ENCODE measurements at places on chromosomes 6 and 20.
A peak's percentile ranks its signal among the peaks of the same experiment; 100 is the strongest.

GRCh38 chr20:45958593-45958992 lies 13.4 kb downstream of the ZNF335 start:
- no peak for DNase-seq

DNA sequence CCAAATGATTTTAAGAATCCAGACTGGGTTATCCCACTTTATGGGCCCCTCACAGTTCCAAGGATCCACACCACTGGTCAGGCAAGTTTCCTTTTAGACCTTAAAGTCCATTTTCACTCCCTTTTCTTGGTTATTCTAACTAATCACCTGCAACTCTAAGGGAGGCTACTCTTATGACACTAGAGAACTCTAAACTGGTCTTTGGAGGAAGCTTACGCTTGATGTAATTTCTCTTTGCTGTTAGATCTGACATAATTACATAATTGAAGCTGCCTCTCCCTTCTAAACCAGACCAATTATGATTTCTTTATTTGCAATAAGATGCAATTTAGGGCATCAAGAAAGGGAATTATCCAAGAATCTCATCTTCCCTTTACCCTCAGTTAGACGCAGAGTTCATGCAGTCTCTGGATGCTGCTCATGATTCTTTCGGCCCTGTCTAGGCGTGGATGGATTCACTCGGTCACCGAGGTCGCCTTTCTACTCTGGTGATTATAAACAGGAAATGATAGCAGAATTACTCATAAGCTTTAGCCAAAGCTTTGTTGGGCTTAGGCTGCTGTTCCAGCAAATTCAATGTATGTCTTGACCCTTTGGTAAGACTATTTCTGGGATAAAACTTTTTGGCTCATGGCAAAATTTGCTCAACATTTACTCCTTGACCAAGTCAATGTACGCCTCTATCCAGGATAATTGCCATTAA lies 166.4 kb upstream of the PRND start:
- DNase-seq, result peak; percentile 68

- DNase-seq, result peak; percentile 71
These were observed 3.4 kb upstream of the DACT2 start for GRCh38 chr6:168322966-168323365.

DNA sequence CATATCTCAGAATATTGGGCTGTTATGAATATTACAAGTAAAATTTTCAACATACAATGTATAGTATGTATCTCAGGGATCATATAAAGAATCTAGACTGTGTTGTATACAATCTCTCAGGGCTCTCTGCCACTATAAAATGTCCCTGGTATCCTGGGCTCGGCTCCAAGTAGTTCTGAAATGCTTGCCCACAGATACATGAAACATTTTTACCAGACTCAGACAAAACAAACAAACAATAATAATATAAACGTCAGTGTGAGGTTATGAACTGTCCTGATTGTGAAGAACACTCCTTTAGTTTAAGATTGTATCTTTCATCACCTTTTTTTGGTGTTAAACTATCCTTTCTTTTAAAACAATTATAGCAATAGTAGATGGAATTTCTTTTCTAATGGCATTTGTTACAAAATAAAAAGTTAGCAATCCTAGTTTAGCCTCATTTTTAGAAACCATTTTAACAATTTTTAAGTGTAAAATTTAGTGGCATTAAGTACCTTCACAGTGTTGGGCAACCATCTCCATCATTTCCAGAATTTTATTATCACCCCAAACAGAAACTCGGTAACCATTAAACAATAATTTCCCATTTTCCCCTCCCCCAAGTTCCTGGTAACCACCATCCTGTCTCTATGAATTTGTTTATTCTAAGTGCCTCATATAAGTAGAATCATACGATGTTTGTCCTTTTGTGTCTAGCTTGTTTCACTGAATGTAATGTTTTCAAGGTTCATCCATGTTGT lies 17.4 kb upstream of the LY86 start:
- DNase-seq, result peak; percentile 38

- no peak for DNase-seq
These were observed 202.1 kb upstream of the SHLD1 start for GRCh38 chr20:5548107-5548506.

Data from MCF 10A (cell line).